ENCODE measurements at places on chromosomes 13 and 19. TPM values are rescaled to one million over a fixed set of nuclear protein-coding genes. Genes with fewer than 3 reads are reported as not detected.

Gene HAUS5
- polyA plus RNA-seq: 1.9 TPM

Gene VSTM1
- not detected for polyA plus RNA-seq

Gene ZNF562
- 14.2 TPM for polyA plus RNA-seq

DNA sequence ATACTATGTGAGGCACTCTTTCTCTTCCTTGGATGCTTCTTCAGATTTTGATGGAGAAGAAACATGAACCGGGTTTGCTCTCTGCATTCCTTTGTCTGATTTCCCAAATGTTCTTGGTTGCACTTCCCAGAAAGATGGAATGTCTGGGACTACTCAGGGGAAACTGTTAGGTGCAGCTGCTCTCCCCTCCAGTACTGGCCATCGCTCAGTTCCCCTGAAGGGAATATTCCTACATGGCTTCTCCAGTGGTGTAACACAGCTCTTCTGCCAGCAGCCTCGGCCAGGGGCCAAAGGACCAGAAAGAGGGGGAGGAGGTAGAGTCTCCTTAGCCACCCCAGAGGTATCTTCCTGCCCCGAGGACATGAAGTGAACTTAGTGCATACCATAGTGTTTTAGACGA is 33.5 kb upstream of the SPRY2 start:
- DNase-seq: no peak

DNA sequence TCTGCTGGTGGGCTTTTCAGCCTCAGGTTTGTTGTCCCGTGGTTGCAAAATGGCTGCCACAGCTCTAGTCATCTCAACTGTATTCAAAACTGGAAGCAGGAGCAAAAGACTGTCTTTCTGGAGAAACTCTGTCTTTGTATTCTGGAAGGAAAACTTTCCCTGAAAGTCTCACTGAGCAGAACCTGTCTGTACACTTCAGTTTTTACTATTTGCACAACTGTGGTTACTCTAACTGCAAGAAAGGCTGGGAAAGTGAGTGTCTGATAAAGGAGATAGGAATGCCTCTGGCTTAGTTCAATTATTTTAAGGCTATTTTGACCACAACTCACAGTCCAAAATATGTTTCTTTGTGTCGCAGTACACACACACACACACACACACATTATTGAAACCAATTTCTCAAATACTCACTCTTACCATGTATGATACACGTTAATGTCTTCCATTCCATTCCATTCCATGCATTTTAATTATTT is 49.7 kb upstream of the EHD2 start:
- DNase-seq: peak; percentile 76

Measured in AG04450 (cell line).